Left colon (tissue), 2 donors: ENCODE measurements at places on chromosomes 7 and 10. TPM values are rescaled to one million over a fixed set of nuclear protein-coding genes. Genes with fewer than 3 reads are reported as not detected.

DNA sequence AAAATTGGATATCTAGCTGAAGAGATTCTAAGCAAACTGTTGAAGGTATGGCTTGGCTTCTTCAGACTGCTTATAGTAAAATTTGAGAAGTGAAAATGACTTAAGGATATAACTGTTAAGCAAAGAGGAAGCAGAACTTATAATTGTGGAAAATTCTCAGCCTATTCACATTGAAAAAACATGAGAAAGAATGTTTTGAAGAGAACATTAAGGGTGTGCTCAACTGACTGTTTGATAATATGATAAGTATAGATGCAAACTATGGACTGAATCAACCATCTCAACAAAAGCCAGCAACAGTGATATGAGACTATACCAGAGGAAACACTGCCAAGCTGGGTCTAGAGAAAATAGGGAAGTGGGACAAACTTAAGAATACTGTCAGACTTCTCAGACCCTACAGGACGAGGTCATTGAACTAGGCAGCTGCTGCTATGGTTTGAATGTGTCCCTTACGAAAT is 133.1 kb upstream of the PPP1R3A start:
- DNase-seq = no peak

ANKRD30A gene
- not detected for total RNA-seq

GRCh38 chr10:131092386-131092785 is 219.1 kb downstream of the TCERG1L start:
- DNase-seq = no peak

AKR1E2 gene
- 5.7 TPM for total RNA-seq

- DNase-seq = no peak
These were observed 37.7 kb downstream of the CDK13 start for GRCh38 chr7:39987641-39988347.

- DNase-seq = no peak
These were observed 207.5 kb downstream of the PAXIP1 start for GRCh38 chr7:154795437-154795836.

- DNase-seq = no peak
These were observed 32.0 kb upstream of the STRIP2 start for GRCh38 chr7:129401967-129402860.

DNA sequence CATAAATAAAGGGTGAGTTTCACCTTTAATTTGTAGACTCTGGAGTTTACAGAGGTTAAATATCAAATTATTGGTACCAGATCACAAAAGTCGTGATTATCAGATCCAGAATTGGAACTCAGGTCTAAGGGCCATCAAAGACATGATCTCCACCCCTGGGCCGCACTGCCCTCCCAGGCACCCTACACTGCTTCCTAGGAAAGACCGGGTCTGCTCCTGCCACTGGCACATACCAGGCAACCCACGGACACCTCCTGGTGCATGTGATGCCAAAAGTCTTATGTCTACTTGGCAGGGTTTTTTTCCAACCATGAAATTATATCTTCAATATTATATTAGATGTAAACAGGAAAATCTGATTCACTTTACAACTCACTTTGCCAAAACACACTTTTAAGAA is 452.8 kb downstream of the PTPRN2 start:
- no peak for DNase-seq
